Placental pericyte (primary cell): ENCODE measurements at places on chromosomes 12 and 14. TPM values are rescaled to one million over a fixed set of nuclear protein-coding genes. Genes with fewer than 3 reads are reported as not detected.

The LYZ gene
- total RNA-seq: under 0.01 and 1.0 TPM in 2 replicates

The HSPB8 gene
- total RNA-seq: 9.6 and 13.7 TPM in 2 replicates

The EPS8 gene
- 51.9 and 83.0 TPM in 2 replicates for total RNA-seq

The ASCL1 gene
- total RNA-seq: not detected in 2 replicates

The SLC25A21 gene
- total RNA-seq: under 0.01 and 1.4 TPM in 2 replicates
